Omental fat pad (tissue), 4 donors: ENCODE measurements at places on chromosomes 6 and 20. TPM values are rescaled to one million over a fixed set of nuclear protein-coding genes. Genes with fewer than 3 reads are reported as not detected.

ULBP1 gene
- 0.37 TPM for total RNA-seq

- DNase-seq = no peak
These were observed 32.7 kb upstream of the MRPS10 start for GRCh38 chr6:42250274-42250931.

PXDC1 gene
- total RNA-seq = 133 TPM

- no peak for DNase-seq
These were observed 94.9 kb downstream of the OGFRL1 start for GRCh38 chr6:71383476-71383875.

RIPPLY2 gene
- not detected for total RNA-seq

DNA sequence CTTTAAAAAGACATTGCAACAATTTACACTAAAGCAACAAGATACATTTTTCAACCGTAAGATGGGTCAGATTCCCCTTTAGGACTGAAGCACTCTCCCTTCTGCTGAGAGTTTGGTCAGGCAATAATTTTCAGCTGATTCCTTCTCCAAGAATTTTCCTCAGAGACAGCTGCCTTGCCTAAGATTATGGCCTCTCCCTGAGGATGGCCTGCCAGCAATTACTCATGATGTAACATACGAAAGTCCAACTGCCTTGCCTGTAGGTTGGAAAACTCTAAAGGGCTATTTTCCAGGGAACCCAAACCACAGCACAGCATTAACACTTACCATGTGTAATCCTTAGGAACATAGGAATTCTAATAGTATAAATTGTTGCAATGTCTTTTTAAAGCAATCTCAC, 229.1 kb upstream of the FLRT3 start:
- DNase-seq = no peak

DNA sequence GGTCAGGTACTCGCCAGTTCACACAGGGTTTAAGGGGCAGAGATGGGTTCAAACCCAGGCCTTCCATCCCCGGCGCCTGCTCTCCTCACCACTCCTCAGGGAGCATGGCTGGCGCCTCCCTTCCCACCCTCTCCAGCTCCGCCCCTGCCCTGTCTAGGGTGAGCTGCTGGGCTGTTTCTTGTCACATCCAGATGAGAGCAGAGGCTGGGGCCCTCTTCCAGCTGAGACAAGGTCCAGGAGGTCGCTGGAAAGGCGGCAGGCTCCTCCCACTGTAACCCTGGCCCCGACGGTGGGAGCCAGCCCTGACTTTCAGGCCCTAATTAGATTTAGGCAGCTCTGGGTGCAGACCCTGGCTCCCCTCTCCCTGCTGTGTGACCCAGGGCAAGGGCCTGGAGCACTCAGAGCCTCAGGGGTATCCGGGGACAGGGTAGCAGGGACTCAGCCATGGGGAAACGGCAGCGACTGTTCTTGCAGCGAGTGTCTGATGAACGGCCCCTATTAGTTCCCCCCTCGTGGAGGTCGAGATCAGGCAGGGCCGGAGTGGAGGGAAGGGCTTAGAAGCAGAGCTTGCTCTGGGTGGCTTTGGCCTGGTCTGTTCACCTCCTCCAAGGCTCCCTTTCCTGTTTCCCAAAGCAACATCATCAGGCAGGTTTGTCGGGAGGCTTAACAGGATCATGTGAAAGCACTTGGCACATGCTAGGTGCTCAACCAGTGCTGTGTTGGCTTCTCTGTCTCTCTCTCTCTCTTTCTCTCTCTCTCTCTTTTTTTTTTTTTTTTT, 33.4 kb downstream of the SNAI1 start:
- no peak for DNase-seq

DNA sequence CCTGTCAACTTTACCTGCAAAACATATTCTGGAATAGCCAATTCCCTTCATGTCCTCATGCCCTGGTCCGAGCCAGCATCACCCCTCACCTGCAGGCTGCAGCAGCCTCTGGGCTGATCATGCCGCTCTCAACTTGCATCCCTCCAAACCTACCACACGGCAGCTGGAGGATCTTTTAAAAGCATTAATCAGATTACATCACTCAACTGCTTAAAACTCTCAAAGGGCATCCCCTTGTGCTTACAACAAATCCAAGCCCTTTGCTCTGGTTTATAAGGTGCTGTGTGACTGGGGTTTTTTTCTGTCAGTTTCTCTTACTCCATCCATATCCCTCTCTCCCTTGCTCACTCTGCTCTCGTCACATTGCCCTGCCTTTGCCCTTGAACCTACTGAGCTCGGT, 24.0 kb downstream of the CD40 start:
- DNase-seq = no peak
